ENCODE measurements at places on chromosomes 6 and 20.

- DNase-seq, result no peak
These were observed 140.4 kb downstream of the SAMD5 start for GRCh38 chr6:147648916-147649315.

DNA sequence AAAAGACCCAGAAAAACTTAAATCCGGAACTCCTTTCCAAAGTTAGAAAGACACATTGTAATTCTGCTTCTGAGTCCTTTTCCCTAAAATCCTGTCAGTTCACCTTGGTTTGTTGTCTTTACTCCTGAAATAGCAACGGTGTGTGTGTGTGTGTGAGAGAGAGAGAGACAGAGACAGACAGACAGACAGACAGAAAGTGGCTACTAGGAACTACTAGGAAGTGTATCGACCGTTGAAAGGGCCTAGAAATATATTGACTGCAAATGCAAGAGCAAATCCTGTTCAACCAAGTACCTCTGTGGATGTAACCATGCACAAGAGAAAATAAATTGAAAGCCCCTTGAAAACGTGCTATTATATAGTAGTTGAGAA lies 100.0 kb upstream of the MLIP start:
- no peak for DNase-seq

GRCh38 chr6:137949686-137950390 lies 82.8 kb downstream of the TNFAIP3 start:
- DNase-seq, result no peak

GRCh38 chr20:23877524-23877923 lies 2.0 kb downstream of the CST5 start:
- no peak for DNase-seq

GRCh38 chr20:46284040-46284427 lies 24.3 kb downstream of the CDH22 start:
- no peak for DNase-seq

DNA sequence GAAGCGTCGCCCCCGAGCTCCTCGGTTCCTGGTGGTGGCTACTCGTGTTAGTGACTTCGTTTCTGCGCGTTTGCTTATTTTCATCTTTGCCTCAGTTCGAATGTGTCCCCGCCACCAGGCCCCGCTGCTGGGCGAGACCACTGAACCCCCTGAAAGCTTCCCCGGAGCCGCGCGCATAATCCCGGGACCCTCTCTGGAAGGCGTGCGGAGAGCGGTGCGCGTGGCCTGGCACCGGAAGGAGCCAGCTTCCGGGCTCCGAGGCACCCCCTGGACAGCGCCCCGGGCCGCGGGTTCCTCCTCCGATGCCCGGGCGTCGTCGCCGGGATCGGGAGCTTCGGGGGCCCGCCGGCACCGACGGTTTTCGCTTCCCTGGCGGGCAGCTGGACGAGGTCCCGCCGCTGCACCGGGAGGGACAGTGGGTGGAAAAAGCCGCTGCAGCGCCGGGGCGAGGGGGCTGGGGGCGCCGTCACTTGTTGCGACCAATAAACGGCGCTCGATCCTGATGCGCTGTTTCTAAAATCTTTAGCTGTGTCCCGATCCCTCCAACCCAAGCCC lies 643 bp upstream of the SLC35D3 start:
- DNase-seq, result no peak
